ENCODE measurements at places on chromosomes 12 and 14.

GRCh38 chr12:45655186-45655585 is 74.3 kb upstream of the ARID2 start:
- peak; percentile 54 for DNase-seq

- no peak for DNase-seq
Observed at GRCh38 chr12:89977405-89978085, 268.9 kb upstream of the ATP2B1 start.

DNA sequence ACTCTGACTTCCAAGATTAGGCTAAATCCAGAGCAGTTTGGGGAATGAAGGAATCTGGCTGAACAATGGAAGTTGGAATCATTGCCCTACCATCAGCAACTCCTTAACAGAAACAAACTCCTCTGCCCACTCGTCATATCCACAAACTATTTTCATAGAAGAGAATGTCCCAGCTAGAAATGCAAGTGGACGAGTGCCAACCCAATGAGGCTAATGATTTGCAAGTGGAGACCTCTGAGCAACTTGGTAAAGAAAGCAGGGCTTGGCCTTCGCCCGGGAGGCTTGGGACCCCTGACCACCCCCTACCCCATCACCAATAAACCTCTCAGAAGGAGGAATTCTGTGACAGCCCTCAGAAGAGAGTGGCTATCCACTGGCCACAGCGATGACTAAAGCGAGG is 40.0 kb upstream of the DDX11 start:
- DNase-seq = no peak

DNA sequence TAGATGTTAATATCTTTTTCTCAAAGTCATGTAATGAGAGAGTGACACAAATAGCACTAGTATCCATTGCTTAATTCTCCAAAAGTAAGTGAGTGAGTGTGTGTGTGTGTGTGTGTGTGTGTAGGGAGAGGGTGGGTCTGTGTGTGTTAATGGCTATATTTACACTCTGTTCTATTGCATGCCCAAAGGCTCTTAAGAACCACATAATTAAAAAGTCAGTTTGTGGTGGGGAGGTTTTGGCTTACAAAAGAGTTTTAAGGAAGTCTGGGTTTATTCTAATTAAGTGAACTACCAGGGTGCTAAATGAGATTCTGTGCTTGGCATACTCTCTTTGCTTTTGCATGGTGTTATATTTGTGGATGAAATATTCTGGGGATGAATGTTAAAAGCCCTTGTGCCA is 1897.6 kb upstream of the FLRT2 start:
- no peak for DNase-seq

DNA sequence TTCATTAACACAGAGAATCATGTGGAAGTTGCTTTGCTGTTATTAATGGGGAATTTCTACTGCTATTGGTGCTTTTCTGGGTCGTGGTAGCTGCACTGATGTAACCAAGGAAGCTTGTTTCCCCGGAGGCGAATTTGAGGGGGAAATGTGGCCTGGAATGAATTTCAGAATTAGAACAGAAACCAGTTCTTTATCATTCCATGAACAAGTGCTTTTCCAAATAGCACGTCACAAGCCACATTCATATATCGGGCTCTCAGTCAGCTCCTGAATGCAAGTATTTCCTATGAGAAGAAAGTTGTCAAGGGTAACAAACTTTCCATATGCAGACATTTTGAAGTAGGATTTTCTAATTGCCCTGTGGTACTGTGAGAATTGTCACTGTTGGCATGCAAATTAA is 1353.2 kb downstream of the AACS start:
- no peak for DNase-seq

GRCh38 chr12:5881666-5882065 is 63.4 kb downstream of the ANO2 start:
- no peak for DNase-seq
